ENCODE measurements at places on chromosomes 2 and 18.

DNA sequence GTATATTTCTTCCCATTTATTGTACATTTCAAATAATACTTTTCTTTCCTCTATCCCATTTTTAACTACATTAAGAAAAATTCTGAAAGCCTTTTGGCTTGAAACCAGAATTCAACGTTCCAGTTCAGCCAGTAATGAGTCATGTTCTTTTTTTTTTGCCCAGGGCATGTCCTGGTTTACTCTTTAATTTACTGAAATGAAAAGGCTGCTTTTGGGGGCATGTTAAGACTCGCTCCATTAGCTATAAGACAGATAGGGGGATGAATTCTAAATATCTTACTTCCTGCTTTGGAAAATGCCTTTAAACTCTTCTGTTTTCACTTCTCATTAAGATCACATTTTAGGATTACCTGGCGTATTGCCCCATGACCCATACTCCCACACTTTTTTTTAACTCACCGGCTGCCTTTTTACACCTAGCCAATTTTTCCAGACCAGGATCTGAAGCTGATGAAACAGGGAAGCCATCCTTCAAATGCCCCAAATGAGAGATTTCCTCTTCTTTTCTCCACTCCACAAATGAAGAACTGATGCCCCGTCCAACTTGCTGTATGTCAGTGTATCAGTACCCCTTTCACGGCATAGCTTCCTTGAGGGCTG lies 585 bp downstream of the ABCA12 start:
- peak; percentile 13 for DNase-seq

GRCh38 chr2:17607379-17607778 lies 66.9 kb downstream of the VSNL1 start:
- DNase-seq = no peak

- no peak for DNase-seq
These were observed 50.1 kb downstream of the SPRED2 start for GRCh38 chr2:65382323-65382722.

- no peak for DNase-seq
These were observed 1712.8 kb upstream of the TMEFF2 start for GRCh38 chr2:193907561-193907960.

DNA sequence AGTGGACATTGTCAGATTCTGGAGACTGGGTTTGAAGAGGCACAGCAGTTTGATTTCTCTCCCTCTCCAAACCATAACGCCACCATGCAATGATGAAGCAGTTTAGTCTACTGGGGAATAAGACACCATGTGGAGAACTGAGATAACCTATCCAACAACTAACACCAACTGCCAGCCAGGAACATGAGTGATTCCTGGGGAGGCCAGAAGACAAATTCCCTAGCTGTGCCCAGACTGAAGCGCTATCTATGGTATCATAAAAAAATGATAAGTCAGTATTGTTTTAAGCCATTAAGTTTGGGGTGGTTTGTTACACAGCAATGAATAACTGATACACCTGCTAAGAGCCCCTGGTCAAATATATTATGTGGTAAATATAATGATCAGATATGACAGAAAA lies 129.3 kb downstream of the EXOC6B start:
- no peak for DNase-seq

DNA sequence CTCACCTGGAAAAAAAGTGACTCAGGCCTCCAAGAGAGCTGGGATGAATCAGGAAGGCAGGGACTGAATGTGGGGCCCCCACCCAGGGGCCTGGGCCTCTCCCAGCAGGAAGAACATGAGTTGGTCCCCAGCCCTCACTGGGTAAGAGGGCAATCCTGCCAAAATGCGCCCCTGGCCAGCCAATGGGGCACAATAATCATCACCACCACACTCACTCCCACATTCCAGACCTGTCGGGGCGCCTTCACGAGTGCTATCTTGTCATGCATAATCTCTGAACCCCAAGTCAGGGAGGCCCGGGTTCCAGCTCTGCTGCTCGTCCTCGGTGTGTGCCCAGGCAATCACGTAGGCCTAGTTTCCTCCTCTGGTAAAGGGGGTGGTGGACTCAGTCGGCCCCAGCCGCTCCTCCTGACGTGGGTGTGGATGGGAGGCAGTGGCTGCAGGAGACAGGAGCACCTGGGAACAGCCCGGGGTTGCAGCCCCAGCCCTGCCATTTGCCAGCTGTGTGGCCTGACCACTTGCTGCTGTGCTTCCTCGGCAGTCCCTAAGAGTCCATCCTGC lies 115.1 kb downstream of the CYP26B1 start:
- no peak for DNase-seq

DNA sequence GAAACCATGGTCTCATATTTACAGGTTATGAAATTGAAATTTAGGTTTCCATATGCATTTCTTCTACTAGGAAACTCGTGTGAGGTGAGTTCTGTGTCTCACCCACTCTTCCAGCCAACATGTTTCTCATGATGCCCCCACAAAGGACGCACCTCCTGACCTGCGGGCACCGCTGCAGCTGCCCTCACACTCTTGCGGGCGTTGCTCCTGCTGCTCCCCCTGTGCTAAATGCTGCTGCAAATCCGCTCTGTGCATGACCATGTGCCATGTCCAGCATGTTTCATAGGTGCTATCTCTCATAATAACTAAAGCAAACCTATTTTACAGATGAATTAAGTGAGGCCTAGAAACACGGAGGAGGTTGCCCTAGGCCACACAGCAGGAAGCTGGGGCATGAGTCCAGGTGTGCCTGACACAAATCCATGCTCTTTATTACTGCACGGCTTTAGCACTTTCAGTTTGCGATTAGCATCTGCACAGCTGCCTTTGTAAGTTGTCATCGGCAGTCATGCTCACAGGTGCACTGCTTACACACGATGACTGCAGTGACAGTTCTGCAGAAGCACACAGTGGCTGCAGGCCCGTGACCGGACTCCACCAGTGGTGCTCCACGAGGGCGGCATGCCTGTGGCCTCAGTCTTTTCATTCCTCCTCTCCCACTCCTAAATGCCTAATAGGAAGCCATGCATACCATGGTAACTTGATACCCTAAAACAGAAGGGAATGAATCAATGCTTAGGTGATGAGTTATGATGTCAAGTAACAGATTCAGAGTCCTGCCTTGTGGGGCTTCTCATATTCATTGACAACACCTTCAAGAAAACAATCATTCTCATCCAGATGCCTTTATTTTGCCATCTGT lies 14.9 kb upstream of the GALR1 start:
- DNase-seq = no peak

GRCh38 chr2:18814387-18814786 lies 225.0 kb upstream of the NT5C1B start:
- no peak for DNase-seq

DNA sequence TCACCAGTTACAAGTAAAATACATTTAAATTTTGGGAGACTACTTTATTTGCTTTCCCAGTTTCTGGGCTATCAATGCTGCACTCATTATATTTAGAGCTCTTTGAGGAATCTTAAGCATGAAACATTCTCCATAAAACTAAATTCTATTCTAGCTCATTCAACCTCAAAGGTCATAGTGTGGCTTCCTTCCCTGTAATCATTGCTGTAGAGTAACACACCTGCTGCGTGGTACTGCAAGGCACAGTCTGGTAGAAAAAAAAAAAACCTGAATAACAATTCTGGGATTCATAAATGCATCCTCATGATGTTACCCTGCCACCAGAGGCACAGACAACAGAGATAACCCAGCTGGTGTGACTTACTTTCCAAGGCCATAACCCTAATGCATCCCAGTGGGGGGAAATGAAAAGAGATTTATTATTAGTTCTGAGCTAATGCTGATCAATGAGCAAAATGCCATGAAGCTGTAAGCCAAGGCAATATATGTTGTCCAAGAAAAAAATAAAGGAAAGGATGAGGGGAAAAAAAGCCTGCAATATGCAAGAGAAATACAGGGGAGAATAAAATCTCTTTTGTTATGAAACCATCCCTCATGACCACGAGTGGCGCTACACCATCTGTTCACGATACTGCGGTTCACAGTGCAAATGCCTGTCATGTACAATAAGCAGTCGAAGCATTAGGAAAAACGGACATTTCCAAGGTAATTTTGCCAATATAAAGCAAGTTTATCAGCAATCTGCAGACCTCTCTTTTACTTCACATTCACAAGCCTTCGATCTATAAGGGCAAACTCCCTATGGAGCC lies 1481.6 kb upstream of the PIK3C3 start:
- DNase-seq = no peak

- DNase-seq = no peak
These were observed 64.1 kb downstream of the SMAD7 start for GRCh38 chr18:48886520-48887293.

DNA sequence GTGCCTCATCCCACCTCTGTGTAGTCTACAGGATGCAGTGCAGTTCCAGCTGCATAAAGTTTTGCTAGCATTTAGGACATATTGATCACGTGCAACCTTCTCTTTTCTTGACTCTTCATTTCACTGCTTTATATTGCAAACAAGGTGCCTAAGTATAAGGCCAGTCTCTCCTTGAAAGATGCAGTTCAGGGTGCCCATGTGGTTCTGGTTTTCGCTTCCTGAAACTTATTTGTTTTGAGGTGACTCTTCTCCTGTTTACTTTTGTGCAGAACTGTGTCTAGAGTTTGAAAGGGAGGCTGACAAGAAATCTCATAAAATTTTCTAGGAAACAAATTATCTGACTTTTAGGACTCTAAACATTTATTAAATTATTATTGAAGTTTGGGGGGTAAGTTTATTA lies 189.9 kb downstream of the UBE2E3 start:
- DNase-seq = no peak

GRCh38 chr2:50746526-50746925 lies 285.4 kb downstream of the NRXN1 start:
- DNase-seq = no peak

- DNase-seq = no peak
These were observed 552.0 kb upstream of the NRP2 start for GRCh38 chr2:205130111-205130829.

GRCh38 chr2:138277062-138277461 lies 224.5 kb upstream of the SPOPL start:
- DNase-seq = no peak

GRCh38 chr2:9748577-9748976 lies 94.7 kb upstream of the TAF1B start:
- DNase-seq = no peak

GRCh38 chr18:75003039-75003438 lies 205.9 kb downstream of the PTGR3 start:
- no peak for DNase-seq

DNA sequence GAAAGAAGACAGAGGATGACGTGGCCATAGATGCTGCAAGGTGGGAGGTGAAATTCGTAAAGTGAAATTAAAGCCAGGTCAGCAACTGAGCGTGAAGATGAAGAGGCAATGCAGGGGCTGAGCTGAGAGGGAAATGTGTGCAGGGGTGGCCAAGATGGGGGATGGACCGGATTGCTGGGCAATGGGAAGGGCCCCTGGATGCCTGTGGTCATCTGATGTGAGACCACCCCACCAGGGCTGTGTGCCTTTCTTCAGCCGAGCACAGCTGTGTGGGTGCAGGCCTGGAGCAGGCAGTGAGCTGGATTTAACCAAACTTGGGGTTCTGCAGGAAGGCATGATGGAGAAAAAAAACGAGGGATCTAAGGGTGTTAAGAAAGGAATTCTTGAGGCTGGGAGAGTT lies 80.4 kb downstream of the ZCCHC2 start:
- DNase-seq = no peak

DNA sequence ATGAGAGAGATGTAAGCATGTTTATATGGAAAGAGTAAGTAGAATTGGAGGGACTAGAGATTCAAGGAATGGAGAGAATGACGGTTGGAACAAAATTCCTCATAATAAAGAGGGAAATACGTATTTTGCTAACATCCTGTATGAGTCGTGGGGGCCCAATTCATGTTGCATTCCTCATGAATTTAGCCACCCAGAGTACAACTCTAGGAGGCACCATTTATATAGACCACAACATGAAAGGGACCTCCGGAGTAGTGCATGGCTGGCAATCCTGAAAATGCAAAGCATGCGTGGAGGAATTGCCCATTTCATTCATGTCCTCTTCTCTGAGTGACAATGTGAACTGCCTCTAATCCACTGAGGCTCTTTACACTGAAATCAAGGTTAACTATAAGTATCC lies 168.2 kb downstream of the ZEB2 start:
- DNase-seq = no peak

- DNase-seq = no peak
These were observed 320.9 kb upstream of the TCF4 start for GRCh38 chr18:55908901-55909366.

GRCh38 chr2:40964509-40965250 lies 512.8 kb upstream of the SLC8A1 start:
- no peak for DNase-seq

- no peak for DNase-seq
These were observed 289.3 kb upstream of the LINC00305 start for GRCh38 chr18:64438178-64438577.

DNA sequence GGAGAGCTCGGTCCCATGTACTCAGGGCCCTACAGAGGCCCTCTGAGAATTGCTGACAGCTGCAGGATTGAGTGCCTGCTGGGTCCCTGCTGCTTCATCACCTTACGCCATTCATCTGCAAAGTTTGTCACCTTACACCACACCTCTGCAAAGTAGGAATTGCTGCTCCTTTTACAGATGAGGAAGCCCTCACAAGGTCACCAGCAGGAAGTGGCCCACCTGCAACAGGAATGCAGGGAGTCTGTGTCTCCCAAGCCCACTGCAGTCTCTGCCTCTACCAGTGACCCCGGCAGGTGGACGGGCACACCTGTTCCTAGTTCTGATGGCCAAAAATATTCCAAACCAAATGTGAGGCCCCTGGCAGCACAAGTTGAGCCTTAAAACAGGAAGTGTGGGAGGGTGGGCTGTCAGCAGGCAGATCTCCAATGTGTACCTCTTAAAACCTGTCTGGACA lies 441.4 kb downstream of the NBAS start:
- no peak for DNase-seq

DNA sequence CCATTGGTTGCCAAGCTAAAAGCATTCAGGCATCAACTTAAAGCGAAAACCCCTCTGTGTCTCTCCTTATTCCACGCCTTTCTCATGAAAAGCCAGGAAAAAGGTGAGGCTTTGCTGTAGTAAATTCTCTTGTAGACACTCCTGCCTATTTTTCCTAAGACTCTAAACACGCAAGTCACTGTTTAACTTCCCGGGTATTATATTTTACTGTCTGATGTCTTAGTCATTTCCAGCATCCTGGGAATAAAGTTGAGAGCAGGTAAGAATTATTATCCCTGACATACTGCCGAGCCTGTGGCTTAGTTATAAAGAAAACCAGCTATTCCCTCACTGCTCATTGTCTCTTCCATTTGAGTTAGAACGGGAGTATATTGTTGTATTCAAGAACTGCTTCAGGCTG lies 112.4 kb upstream of the GATA6 start:
- no peak for DNase-seq

GRCh38 chr2:237872178-237872887 lies 12.9 kb downstream of the RAMP1 start:
- no peak for DNase-seq

- no peak for DNase-seq
These were observed 173.7 kb upstream of the HNRNPA3 start for GRCh38 chr2:177038787-177039484.

DNA sequence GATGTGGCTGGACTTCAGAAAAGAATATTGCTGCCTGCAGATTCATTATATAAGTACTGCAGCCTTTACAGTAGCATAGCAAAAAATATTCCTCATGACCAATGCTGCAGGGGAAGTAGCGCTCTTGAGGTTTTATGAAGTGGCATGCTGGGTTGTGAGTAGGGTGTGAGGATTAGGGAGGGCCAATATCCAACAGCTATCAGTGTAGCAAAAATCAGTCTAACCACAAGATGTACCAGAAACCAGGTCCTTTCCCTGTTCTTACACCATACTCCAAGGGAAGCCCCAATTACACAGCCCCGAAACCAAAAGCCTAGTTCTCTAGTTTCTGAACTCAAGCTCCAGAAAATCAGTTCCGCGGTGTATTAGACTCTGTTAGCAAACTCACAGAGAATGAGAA lies 1082.2 kb upstream of the DDX18 start:
- DNase-seq = no peak

Data from GM04503 (cell line).